A549 (cell line): ENCODE measurements at places on chromosomes 3 and 15. TPM values are rescaled to one million over a fixed set of nuclear protein-coding genes. Genes with fewer than 3 reads are reported as not detected.

- no peak for DNase-seq
Observed at GRCh38 chr3:16122155-16122554, 52.3 kb upstream of the GALNT15 start.

GRCh38 chr3:37984596-37984995 lies 6.0 kb upstream of the VILL start:
- DNase-seq, result no peak

GRCh38 chr3:168889666-168890065 lies 773.8 kb downstream of the MECOM start:
- DNase-seq, result no peak

DNA sequence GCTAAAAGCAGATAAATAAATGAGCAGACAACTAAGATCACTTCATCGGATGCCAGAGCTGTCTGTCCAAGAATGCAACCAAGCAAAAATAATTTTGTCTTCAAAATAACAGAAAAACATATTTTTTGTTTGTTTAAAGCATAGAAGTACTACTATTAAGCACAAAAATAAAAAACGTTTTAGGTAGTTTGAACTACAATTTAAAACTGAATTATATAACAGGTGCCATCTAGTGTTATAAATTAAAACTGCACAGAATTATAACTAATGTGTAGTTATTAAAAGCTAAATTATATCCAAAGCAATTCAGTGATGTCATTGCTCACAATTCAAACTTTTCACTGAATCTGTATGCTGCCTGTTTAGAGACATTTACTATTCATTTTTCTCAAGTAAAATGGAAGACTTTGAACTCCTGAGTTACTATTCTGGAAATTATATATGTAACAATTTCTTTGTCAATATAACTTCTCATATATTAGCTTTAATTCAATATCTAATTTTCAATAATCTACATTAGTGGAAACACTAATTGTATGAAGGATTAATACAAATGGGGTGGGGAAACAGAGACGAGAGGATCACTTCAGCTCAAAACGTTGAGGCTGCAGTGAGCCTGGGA lies 29.5 kb downstream of the LINS1 start:
- DNase-seq, result peak; percentile 29

GRCh38 chr15:95327661-95328060 lies 1002.8 kb upstream of the NR2F2 start:
- no peak for DNase-seq

GRCh38 chr3:76369170-76369569 lies 583.8 kb upstream of the ZNF717 start:
- no peak for DNase-seq

DNA sequence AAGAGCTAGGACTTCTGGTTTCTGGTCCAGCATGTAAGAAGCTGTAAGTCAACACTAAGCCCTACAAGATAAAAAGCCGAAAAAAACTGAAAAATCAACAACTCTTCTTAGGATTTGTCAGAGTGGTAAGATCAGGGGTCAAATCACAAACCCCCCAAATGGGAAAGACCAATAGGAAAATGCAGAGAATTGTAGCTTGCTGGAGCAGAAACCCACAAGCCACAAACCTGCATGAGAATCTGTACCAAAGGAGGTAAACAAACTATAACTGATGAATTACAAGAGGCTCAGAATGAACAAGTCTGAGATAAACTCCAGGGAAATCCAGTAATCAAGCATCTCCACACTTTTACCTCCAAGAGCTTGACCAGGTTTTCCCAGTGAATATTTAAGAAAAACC lies 36.0 kb downstream of the RFX7 start:
- no peak for DNase-seq

GRCh38 chr3:168216851-168217250 lies 121.1 kb upstream of the GOLIM4 start:
- no peak for DNase-seq

- DNase-seq, result no peak
Observed at GRCh38 chr3:110495201-110495927, 576.3 kb upstream of the NECTIN3 start.

DNA sequence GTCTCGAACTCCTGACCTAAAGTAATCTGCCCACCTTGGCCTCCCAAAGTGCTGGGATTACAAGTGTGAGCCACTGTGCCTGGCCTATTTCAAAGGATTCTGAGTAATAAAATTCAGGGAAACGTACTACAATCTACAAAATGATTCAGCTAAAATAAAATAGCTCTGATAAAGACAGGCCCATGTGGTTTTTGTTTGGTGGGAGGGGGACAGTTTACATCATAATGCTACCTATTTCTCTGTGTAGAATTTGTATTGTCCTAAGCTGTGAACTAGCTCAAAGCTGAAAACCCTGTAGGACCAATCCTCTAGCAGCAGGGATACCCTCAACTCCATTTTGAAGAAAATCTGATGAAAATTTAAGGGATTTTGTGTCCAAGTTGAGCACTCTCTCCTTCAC lies 25.8 kb downstream of the CDV3 start:
- DNase-seq, result no peak

- DNase-seq, result peak; percentile 64
Observed at GRCh38 chr3:123365450-123366143, 83.3 kb downstream of the ADCY5 start.

- DNase-seq, result no peak
Observed at GRCh38 chr3:158103081-158103886, 2.9 kb downstream of the SHOX2 start.

- DNase-seq, result no peak
Observed at GRCh38 chr15:87671289-87671688, 585.2 kb downstream of the NTRK3 start.

- DNase-seq, result no peak
Observed at GRCh38 chr3:122343654-122344053, 18.6 kb downstream of the CSTA start.

- no peak for DNase-seq
Observed at GRCh38 chr15:35427091-35427490, 118.9 kb downstream of the DPH6 start.

DNA sequence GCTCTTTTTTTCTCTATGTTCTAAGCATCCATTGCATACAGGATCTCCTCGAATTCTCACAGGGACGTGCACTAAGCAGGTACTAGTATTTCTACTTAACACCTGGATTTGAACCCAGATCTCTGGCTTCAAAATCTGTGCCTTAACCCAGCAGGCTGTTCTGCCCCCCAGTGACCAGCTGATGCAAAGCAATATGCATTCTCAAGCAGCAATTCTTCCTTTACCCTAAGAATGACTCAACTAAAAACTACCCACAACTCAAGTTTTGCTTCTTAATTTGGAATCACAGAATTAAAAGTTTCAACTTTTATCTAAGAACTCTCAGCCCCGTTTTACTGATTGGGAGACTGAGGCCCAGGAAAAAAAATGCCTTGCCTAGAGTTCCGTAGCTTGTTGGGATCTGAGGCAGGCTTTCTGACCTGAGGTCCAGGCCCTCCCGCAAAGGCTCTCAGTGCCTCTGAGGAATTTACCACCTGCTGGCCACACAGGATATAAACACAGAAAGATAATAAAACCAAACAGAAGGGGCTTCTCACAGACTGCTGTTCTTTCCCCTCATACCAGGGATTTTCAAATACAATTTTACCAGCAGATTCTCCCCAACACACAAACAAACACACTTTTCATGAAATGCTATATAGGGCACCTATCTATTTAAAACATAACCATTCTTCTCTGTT lies 115.4 kb upstream of the RAD18 start:
- peak; percentile 9 for DNase-seq

DNA sequence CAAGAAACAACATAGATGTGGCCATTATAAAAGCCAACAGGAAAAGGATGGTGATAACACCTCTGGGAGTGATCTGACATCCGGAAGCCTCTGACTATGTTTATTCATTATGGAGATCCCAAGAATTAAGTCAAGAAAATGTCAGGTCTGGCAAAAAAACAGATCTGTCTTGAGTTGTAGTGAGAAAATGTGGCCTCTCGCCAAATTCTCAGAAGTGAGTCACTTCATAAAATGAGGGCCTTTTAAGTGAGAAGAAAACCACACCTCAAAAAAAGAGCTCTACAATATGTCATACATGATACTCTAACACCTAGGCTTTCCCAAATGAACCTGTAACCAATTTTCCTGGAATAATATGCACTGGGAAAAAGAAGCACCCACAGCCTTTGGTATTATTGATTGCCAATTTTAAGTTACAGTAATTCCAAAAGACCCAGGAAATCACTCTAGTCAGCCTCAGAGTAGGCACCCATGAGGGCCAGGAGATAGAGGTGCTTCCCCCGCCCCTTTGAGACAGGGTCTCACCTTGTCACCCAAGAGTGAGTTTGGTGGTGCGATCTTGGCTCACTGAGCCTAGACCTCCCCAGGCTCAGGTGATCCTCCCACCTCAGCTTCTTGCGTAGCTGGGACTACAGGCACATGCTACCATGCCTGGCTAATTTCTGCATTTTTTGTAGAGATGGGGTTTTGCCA lies 38.0 kb downstream of the CCR3 start:
- DNase-seq, result no peak

- no peak for DNase-seq
Observed at GRCh38 chr3:172536505-172536904, 13.3 kb upstream of the TNFSF10 start.

DNA sequence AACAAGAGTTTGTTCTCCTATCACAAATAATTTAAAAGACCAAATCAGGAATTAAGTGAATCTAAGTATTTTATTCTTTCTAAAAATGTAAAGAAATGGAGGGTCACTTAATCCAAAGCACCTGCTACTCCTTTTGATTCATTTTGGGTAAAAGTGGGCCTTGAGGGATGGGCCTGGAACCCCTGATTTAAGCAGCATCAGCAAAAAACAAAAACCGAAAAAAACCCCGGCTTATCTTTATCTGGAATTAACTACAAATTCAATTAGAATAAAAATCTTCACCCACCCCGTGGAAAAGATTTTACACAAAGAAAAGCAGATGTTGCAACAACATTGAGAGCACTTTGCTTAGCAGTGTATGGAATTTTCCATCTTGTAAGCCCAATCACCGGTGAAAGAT lies 1018.2 kb downstream of the MCTP2 start:
- DNase-seq, result no peak

GRCh38 chr15:48883699-48884098 lies 5.8 kb downstream of the EID1 start:
- no peak for DNase-seq

DNA sequence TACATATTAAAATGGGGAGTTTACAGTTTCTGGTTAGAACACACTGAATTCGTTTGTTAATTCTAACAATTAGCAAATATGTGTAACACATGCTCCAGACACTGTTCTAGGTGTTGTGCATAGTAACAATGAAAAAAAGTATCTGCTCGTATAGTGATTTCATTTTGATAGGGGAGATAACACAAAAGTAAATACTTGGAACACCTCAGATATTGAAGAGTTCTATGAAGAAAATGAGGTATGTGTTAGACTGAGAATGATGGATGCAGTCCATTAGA lies 6.8 kb upstream of the TMF1 start:
- no peak for DNase-seq

DNA sequence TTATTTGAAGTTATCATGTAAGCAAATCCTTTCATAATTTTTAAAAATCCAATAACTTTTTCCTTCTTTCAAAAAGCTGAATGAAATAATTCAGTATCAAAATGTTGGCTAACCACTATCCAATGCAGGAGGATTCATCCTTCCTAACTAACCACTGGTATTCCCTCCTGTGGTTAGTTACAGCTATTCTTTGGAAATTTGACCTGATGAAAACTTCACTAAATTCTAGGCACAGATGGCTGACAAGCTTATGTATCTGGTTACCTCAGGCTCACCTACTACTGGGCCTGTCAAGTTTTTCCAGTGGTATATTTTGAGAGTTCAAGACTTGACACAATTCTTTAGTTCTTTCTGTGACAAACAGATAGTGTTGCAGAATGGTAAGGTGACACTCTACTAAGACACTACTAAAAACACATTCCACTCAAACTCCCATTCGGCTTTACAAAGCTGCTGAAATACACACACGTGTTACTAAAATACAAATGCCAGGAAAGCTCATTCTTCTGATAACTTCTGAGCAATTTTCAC lies 15.8 kb downstream of the NPTN start:
- no peak for DNase-seq

GRCh38 chr3:197420566-197420965 lies 122.2 kb upstream of the DLG1 start:
- DNase-seq, result no peak

- DNase-seq, result peak; percentile 39
Observed at GRCh38 chr3:149527531-149528339, 53.2 kb downstream of the TM4SF4 start.

- DNase-seq, result no peak
Observed at GRCh38 chr3:12948891-12949711, 107.7 kb upstream of the RPL32 start.

DNA sequence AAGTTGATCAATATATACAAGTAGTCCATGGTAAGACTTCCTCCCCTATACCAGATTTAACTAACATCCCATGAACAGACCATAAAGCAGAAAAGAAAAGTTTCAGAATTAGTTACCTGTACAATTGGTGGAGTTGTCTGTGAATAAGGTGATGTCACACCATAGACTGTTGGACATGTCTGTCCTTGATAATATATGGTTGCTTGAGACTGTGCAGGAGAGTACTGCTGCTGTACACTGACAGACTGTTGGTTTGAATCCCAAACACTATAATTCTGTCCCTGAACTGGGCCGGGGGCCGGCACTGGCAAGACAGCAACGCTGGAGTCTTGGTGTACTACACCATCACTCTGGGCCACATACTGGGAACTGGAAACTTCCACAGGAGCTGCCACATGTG lies 77.2 kb downstream of the NBEAL2 start:
- no peak for DNase-seq

- no peak for DNase-seq
Observed at GRCh38 chr15:66965201-66965900, 100.1 kb upstream of the SMAD3 start.

GRCh38 chr3:10344147-10344943 lies 23.4 kb upstream of the SEC13 start:
- peak; percentile 63 for DNase-seq

DPPA2 gene
- not detected in 3 replicates for polyA plus RNA-seq

STRIT1 gene
- polyA plus RNA-seq, result not detected in 3 replicates

TIMP4 gene
- polyA plus RNA-seq, result 13.1 to 18.5 TPM (median 15.7 TPM) in 3 replicates

GOLGA8R gene
- polyA plus RNA-seq, result 0.49 to 0.56 TPM (median 0.50 TPM) in 3 replicates

PLOD2 gene
- 159 to 184 TPM (median 171 TPM) in 3 replicates for polyA plus RNA-seq

C3orf22 gene
- polyA plus RNA-seq, result not detected in 3 replicates

SCAMP5 gene
- polyA plus RNA-seq, result 13.7 to 16.2 TPM (median 15.0 TPM) in 3 replicates

EDC3 gene
- polyA plus RNA-seq, result 17.7 to 24.1 TPM (median 23.4 TPM) in 3 replicates

INSYN1 gene
- polyA plus RNA-seq, result 0.84 to 1.9 TPM (median 1.1 TPM) in 3 replicates

TMEM158 gene
- polyA plus RNA-seq, result 3.2 to 3.9 TPM (median 3.4 TPM) in 3 replicates

LEKR1 gene
- polyA plus RNA-seq, result 0.89 to 1.3 TPM (median 1.2 TPM) in 3 replicates

CNBP gene
- polyA plus RNA-seq, result 304 to 324 TPM (median 312 TPM) in 3 replicates

ACP3 gene
- 0.09 to 0.21 TPM in 2 of 3 replicates, not detected in the other for polyA plus RNA-seq
